ENCODE measurements at places on chromosomes 11 and 22.

GRCh38 chr11:80727315-80727714 lies 1286.5 kb upstream of the TENM4 start:
- no peak for DNase-seq

DNA sequence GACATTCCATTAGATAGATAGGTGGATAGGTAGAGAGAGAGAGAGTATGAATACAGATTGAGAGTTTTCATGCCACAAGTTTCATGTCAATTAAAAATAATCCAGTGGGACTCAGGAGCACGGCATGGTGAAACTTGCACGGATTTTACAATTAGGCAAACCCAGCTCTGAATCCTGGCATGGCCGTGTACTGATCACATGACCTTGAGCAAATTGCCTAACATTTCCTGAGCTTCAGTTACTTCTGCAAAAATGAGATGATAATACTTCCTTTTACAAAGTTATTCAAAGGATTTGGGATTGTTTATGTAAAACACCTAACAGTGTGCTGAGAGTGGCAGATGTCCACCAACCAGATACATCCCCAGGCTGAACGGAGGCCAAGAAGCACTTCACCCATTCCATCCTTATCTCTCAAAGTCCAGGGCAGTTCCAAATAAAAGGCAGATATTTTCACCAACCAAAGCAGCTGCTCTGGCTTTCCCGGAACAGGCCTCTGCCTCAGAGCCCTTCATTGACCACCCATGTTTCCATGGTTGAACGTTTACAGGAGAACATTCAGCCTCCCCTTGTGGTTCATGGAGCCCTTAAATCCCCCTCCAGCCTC lies 17.9 kb downstream of the APLNR start:
- DNase-seq, result no peak

GRCh38 chr11:42253156-42253555 lies 793.7 kb upstream of the LRRC4C start:
- no peak for DNase-seq

DNA sequence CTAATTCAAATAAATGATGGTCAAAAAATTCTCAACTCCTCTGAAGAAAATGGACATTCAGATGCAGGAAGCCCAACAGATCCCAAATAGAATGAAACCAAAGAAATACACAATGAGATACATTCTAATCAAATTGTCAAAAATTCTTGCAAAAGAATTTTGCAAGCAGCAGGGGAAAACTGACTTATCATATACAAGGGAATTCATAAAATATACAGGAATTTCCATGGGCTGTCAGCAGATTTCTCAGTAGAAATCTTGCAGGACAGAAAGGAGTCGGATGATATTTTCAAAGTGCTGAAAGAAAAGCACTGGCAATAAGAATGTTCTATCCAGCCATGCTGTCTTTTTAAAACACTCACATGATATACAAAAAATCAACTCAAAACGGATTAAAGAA lies 194.6 kb upstream of the ZC3H12C start:
- DNase-seq, result no peak

- no peak for DNase-seq
Measured at GRCh38 chr11:60890696-60891095, 15.7 kb downstream of the PRPF19 start.

- DNase-seq, result no peak
Measured at GRCh38 chr11:75913984-75914383, 99.0 kb downstream of the UVRAG start.

- DNase-seq, result no peak
Measured at GRCh38 chr11:73553266-73553665, 44.6 kb downstream of the FAM168A start.

DNA sequence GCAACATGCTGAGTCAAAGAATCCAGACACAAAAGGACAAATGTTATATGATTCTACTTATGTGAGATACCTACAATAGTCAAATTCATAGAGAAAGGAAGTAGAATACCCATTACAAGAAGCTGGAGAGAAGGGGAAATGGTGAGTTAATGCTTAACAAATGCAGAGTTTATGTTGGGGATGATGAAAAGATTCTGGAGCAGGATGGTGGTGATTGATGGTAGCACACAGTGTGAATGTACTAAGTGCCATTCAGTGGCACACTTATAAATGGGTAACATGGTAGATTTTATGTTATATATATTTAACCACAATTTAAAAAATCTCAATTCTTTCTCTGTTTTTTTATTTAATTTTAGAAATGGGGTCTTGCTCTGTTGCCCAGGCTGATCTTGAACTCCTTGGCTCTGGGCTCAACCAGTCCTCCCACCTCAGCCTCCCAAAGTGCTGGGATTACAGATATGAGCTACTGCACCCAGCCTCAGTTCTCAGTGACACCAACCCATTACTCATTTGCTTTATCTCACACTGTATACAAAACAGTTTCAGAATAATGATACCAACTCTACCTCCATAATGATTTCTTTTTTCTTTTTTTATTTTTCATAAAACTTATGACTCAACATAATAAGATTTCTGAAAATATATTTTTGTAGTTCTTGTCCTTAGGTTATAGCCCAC lies 9.6 kb upstream of the RELA start:
- no peak for DNase-seq

- no peak for DNase-seq
Measured at GRCh38 chr11:108965306-108966001, 300.6 kb downstream of the DDX10 start.

- no peak for DNase-seq
Measured at GRCh38 chr11:15107730-15108515, 6.8 kb upstream of the INSC start.

DNA sequence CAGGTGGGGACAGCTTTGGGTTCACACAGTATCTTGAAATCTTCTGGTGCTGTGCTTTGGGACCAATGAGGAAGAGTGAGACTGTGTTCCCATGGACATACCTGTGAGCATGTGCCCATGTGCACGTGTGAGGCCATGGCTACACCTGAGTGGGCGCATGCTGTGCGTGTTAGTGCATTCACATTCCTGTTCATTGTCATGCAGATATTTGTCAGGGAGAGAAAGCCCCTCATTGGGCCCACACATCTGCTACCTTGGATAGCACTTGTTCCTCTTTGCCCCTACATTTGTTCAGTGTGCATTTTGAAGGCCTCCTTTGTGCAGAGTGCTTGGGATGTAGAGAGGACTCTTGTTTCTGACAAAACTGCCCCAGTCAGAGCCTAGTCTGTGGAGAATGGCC lies 154.3 kb upstream of the E2F8 start:
- no peak for DNase-seq

GRCh38 chr11:86671531-86672006 lies 847 bp downstream of the ME3 start:
- peak; percentile 89 for DNase-seq

DNA sequence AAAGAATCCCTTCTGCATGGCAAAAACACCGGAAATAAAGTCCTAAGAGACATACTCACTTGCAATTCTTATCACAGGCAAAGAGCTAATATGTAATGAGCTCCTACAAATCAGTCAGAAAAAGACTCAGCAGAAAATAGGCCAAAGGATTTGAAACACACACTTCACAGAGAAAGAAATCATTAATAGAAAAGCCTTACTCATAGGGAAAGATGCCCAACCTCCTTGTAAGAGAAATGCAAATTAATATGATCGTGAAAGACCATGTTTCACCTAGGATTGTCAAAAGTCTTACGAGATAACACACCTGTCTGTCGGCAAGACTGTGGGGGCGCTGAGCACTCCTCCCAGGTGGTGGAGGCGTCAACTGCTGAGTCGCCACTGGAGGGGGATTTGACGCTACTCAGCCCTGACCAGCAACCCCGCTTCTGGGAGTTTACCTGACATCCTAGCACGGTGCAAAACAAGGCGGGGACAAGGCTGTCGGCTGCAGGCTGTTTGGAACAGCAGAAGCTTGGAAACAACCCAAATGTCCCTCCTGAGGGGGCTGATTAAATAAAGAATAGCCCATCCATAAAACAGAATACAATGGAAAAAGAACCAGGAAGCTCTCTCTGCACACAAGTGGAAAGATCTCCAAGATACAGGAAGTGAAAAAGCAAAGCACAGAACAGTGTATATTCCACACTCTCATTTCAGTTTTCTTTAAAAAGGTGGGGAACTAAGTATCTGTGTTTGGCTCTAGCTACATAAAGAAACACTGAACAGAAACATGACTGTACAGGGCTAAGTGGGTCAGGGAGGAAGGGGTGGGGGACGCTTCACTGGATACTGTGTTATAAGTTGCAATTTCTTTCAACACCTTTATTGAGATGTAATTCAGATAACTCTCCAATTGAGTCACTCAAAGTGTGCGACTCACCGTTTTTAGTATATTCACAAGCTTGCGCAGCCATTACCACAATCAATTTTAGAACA lies 11.5 kb downstream of the CSNK1E start:
- no peak for DNase-seq

GRCh38 chr22:31504282-31504681 lies 7.9 kb downstream of the SFI1 start:
- DNase-seq, result no peak

GRCh38 chr11:60941371-60942119 lies 10.4 kb downstream of the SLC15A3 start:
- no peak for DNase-seq

All from left cardiac atrium (tissue), 4 donors.